ENCODE measurements at places on chromosomes 12 and 14.

DNA sequence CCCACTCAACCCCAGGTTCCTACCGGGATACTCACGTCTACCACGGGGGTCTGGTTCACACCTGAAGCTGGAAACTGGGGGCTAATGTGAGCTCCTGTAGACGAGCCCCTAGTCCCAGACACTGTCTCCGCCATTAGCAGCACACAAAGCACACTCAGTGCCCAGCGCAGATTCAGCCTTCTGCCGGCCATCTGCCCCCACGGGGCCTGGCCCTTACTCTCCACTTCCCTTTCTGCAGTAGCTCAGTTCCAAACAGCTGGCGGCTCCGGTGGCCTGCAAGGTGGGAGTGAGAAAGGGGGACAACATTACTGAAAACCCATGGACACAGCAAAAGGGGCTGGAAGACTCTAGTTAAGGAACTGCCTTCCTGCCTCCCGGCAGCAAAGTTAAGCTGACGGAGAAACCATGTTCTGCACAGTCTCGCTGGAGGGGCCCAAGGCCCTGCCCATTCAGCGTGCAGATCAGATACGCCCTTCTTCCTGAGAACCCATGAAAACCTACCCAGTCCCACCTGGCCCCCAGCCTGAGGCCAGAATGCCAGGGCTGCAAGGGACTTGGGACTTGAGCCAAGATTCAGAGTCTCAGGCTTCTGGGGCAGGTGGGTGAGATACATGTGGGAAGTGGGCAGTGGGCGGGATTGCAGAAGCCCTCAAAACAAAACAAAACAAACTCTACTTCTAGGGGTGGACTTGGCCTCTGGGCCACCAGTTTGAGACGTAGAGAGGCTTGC lies 2.1 kb downstream of the SLC8B1 start:
- no peak for DNase-seq

- DNase-seq = no peak
These were observed 272.4 kb downstream of the NELL2 start for GRCh38 chr12:44603701-44604100.

DNA sequence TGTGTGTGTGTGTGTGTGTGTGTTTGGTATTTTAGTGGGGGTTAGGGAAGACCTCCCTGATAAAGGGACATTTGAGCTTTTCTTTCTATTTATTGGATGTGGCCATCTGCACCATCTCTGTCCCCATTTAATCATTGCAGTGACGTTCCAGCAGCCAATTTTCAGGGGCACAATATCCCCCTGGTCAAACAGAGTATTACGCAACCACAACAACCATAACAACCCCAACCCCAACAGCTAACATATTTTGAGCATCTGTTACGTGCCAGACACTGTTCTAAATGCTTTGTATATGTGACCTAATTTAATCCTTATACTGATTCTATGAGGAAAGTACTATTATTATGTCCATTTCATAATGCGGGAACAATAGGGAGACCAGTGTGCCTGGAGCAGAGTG lies 87.4 kb downstream of the TTC8 start:
- no peak for DNase-seq

DNA sequence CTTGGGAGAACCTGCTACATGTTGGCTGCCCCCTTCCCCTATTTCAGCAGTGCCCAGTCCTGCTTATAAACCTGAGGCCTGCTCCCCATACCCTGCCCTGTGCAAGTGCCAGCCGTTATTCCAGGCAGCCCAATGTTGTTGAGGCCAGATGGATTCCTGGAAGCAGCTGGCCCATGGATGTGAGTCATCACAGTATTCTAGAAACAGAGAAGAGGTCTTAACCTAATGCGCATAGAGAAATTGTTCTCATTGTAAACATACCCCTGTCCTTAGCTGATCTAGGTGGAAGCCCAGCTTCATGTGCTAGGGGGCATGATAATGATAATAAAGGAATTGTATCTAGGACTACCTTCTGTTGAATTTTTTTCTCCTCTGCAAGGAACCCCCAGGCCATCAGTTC lies 69.7 kb downstream of the TSPAN11 start:
- DNase-seq = no peak

- no peak for DNase-seq
These were observed 222.2 kb downstream of the SEC23A start for GRCh38 chr14:38880643-38881524.

DNA sequence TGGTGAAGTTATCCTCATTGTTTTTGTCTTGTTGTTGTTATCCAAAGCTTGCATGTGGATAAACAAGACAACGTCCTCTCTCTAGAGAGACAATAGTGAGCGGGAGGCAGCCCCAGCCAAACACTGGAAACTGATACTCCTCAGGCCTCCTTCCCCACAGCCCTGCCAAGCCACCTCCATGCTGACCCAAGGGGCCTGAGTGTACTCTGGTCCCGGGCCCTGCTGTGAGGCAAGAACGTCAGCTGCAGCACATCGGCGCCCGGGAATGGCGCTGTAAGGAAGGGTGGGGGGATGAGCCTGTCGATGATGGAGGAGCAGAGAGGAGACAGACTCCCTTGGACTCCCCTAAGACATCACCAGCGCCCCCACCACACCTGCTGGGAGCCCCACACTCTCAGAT lies 83.6 kb downstream of the ANO2 start:
- DNase-seq = no peak

DNA sequence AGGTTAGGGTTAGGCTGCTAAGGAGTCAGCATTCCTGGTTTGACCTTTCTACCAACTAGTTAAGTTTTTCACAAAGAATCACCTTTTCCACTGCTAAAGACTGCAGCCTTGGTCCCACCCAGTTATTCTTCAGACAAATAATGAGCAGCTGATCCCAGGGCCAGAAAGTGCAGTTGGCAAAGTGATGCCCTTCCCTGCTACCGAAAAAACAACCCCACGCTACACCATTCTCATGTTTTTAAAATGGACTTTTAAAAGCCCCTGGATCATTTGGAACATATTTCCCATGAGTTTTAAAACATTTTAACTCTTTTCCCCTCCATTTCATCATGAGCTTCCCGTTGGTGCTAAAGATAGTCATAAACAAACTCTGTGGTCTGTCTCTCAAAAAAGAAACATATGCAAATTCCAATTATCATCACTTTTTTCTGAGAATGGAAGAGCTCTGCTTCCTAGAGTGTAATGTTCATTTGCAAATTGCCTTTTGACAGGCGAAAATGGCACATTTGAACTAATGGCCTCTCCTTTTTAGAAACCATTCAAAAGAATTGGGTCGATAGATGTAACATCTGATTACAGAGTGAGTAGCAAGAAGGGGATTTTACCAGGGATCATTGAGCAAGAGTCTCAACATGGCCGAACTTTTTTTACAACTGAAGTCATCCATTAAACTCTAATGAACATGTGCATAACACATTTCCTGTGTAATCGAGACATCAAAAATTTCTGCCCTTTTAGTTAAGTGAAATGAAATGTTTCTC lies 129.3 kb upstream of the RAP1B start:
- DNase-seq = no peak

GRCh38 chr12:74286254-74286653 lies 251.4 kb upstream of the ATXN7L3B start:
- no peak for DNase-seq

- DNase-seq = no peak
These were observed 1.9 kb upstream of the KDM2B start for GRCh38 chr12:121582583-121583333.

GRCh38 chr12:68781728-68782127 lies 26.2 kb upstream of the MDM2 start:
- no peak for DNase-seq

DNA sequence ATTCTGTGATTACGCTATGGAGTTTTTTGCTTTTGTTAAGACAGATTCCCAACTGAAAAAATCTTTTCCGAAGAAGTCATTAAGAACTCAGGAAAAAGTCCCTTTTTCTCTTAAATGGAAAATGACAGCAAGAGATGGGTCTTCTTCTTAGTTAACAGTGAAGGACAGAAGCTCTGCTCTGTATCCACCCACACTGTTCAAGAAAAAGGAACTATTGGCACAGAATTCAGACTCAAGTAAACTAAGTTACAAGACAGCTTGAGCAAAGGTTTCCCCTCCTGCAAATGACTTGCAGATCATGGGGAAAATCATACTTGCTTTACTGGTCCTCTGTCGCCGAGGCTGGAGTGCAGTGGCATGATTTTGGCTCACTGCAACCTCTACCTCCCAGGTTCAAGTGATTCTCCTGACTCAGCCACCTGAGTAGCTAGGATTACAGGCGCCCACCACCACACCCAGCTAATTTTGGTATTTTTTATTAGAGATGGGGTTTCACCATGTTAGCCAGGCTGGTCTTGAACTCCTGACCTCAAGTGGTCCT lies 137.1 kb upstream of the AEBP2 start:
- no peak for DNase-seq

GRCh38 chr12:109656743-109657142 lies 56.9 kb upstream of the FAM222A start:
- no peak for DNase-seq

- no peak for DNase-seq
These were observed 1.6 kb downstream of the YARS2 start for GRCh38 chr12:32754111-32754510.

DNA sequence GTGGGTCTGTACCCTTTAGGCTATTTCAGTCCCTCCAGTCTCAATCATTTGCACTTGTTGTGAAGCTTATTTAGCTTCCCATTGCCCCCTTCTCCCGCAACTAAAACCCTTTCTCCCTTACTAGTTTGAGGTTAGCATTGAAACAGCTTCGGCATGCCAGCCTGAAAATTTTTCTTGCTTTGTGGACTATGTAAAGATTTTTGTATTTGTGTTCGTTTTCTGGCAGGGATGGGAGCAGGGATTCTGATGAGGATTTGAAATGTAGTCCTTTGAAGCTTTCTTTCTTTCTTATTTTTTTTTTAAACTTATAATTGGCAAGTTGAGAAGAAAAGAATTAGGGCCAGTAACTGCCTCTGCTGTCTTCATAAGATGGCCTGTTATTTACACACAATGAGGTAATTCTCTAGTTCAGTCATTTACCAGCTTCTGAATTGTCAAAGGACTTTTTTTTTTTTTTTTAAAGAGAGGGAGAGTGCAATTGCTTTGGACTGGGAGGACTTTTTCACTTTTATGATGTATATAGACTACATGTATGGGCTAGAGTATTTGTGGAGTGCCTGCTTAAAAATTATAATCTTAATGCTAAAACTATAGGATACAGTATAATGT lies 29.0 kb downstream of the PALS1 start:
- DNase-seq = no peak

DNA sequence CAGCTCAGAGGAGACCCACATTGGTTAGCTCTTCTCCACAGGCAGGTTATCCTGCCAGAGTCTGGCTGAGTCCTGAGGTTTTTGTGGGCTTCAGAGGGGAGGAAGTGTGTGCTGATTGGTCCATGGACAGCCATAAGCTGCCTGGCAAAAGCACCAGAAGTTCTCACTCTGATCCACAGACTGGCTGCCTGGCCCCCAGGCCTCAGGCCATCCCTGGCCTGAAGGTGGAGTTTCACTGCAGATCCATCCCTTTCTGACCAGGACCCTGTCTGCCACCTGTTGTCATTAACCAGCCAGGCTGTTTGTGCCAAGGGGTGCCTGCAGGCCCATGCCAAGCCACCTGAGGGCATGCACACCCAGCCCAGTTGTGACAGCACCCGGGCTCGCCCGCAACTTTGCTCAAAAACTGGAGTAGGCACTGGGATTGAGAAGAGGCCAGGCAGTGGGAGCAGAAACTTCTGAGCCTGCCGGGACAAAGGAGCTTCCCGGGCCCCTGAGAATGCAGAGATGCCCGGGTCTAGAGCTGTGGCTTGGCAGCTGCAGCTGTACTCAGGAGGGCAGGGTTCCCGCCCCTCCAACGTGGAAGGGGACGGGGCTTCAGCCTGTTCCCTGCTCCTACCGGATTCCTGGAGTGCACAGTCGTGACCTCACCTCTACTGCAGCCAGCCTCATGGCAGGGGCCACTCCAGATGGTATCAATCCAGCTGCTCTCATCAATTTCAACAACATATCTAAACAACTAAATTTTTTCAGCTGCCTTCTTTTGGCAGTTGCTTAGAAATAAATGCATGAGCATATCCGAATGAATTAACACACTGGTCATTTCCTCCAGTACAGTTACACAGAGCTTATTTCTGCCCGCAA lies 1277.3 kb downstream of the SLC16A7 start:
- no peak for DNase-seq

DNA sequence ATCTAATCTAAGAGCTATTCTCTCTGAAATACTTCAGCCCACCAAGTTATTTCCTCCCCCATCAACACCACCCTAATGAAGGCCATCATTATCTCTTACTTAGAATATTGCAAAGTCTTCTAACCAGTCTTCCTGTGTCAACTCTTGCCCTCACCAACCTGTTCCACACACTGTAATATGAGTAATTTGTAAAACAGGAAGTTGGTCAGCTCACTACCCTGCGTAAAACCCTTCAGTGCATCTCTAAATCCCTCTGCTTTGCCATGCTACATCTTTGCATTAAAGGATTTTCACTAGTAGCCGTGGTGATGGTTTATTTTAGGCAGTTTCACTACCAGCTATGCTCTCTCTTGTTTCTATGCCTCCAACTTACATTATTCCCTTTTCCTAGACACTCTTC lies 70.0 kb downstream of the KIF21A start:
- no peak for DNase-seq

DNA sequence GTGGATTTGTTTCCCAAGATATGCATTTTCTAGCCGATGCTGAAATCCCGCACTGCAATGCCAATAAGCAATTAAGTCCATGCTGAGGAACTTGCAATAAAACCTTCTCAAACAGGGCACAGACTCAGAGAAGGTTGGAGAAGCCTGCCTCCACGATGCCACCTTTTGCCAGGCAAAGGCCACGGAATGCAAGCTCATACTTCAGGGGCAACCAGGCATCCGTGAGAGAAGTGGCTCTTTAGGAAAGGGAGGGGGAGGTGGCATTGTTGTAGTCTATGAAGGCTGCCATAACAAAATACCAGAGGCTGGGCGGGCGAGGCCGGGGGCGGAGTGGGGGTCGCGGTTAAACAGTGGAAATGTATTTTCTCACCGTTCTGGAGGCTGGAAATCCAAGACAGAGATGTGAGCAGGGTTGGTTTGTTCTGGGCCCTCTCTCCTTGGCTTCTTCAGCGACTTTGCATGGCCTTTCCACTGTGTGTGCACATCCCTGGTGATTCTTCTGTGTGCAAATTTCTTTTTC lies 689.5 kb downstream of the VRK1 start:
- DNase-seq = no peak

DNA sequence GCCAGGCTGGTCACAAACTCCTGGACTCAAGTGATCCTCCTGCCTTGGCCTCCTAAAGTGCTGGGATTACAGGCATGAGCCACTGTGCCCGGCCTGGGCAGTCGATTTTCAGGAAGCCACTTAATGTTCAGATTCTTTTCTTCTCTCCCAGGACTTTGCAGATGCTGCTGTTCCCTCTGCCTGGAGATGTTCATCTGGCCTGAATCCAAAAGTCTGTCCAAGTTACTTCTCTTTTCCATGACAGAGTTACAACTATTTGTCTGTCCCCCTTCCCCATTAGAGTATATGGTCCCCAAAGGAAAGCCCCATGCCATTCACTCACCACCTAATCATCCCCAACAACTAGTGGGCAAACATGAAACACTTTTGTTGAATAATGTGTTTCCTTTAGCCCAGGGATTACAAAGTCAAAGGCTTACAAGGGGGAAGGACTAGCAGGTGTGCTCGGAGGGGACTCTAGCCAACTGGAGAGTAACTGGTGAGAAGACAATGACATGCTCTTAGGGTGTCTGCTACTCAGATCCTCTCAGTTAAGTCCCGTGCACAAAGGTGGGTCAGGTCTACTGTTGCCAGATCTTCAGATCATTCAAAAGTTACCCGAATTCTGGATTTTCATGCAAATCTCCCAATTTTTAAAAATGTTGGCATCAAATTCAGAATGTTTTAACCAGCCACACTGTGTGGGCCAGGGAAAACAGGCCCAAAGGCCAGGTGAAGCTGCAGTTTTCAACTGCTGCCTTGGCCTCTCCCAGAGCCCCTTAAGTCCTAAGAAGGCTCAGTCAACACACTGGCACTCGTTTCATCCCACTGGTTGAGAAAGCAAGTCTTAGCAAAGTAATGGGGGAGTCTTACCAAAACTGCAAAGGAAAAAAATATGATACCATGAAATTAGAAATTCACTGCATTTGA lies 29.6 kb downstream of the NUDT4 start:
- no peak for DNase-seq
